ENCODE measurements at places on chromosomes 3 and 15.

- no peak for DNase-seq
These were observed 8.9 kb upstream of the NSMCE3 start for GRCh38 chr15:29278436-29279105.

GRCh38 chr3:16721494-16721893 is 116.3 kb upstream of the DAZL start:
- no peak for DNase-seq

GRCh38 chr3:13006216-13006990 is 66.8 kb downstream of the IQSEC1 start:
- DNase-seq, result no peak

GRCh38 chr3:118075873-118076272 is 958.8 kb downstream of the IGSF11 start:
- no peak for DNase-seq

DNA sequence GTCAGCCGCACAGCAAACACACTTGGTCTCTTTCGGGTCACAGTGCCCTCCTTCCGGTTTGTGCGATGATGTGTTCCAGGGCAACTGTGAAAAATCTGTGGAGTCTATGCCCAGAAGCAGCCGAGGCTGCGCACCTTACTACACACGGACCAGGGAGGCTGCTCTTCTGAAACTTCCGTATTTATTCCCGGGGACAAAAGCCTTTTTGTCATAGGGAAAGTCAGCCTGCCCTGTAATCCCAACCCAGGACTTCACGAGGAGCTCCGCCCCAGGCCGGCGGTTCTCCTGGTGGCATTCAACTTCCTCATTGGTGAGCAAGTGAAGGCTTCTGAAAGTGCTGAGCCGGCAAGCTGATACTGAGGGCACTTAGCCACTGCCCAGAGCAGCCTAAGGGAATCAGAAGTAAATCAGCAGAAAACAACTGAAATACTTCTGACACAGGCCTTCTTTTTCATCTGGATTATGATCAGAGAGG is 126.5 kb downstream of the FMN1 start:
- no peak for DNase-seq

DNA sequence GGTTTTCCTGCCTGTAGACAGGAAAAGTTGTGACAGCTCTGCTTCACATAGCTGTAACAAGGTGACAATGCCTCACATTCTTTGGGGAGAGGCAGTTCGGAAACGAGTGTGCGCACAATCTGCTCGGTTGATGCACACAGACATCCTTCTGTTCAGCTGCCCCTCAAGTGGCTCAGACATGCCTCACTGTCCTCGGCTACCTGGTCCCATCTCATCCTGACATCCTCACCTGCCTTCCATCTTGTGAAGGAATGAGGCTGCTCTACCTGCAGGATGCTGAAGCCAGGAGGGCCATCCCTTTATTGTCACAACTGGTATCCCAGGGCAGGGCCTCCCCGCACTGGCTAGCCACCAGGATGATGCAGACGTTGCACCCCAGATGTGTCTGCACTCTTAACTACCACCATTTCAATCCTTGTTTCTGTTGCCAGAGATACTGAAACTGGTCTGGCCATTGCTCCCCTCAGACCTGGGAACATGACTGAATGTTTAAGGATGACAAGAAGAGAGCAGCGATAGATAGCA is 19.4 kb downstream of the SRPRB start:
- no peak for DNase-seq

DNA sequence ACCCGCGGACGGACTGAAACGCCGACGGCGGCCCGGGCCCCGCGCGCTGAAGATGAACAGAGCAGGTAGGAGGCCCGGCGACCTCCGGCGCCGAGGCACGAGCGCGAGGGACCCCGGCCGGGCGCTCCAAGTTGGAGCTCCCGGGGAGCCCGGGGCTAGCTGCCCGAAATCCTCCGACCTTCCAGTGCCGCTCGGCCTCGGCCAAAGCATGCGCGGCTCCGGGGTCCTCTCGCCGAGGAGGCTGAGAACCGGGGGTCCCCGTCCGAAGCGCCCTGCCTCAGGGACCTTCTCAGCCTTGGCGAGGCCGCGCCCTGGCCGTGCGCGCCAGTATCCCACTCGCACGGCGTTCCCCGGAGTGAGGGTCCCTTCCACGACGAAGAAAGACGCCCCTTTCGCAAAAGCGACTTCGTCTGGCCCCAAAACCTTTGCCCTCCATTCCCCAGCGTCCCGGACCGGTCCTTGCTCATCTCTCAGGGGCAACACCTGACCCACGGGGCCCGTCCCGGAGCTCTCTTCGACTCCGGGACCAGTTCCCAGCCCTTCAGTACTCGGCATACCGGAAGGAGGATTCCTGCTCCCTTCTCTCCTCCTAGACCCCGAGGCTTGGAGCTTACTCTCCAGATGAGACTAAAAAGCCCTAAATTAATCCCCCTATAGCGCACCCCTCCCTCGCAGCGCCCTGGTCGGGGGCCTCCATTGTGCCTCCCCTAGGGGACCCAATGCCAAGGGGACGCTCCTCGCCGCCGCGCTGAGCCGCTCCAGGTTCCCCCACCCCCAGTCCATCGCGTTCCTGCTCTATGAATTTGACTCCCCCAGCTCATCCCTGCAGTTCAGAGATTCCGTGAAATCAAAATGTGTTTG is 7.7 kb upstream of the FGD5 start:
- no peak for DNase-seq
